ENCODE measurements at places on chromosomes 5 and 9.

- no peak for DNase-seq
Measured at GRCh38 chr5:107524111-107524510, 146.6 kb downstream of the EFNA5 start.

GRCh38 chr5:8892926-8893325, 652.9 kb downstream of the SEMA5A start:
- no peak for DNase-seq

- DNase-seq: no peak
Measured at GRCh38 chr9:134285215-134285845, 40.9 kb upstream of the RXRA start.

DNA sequence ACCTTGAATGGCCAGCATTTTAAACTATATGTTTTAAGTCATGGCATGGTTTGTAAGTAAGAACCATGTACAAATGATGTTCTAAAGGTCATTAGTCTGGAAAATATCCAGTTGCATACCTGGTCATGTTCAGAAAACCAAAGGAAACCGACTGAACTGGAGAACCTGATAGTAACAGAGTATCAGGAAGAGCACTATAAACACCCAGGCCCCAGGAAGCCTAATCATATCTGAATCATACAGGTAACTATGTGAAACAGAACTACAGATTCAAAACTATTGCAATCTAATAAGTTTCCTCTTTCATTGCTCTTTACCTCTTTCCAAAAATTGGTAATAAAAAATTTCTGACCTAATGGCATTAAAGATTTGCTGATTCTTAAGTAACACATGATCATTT, 500.3 kb downstream of the ARHGEF28 start:
- no peak for DNase-seq

- no peak for DNase-seq
Measured at GRCh38 chr5:6056280-6056679, 322.1 kb downstream of the MED10 start.

GRCh38 chr5:153831973-153832372, 206.7 kb downstream of the FAM114A2 start:
- DNase-seq: no peak

DNA sequence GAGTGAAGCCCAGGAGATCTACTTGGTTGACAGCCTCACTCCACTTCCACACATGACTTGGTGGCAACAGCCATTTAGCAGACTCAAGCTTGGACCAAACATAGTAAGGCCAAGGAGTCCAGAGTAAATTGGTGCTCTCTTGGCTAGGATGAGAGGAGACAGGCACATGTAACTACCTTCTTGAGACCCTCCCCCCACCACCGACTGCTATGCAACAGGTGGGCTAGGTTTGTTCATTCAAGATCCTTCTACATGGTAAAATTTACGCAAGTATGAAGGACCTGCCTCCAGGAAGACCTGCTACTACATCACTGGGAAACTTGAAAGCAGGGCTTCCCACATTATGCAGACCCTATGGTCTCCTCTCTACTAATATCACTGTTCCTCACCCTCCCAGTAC, 442.4 kb downstream of the SPOCK1 start:
- DNase-seq: no peak

- no peak for DNase-seq
Measured at GRCh38 chr9:92180669-92181181, 65.5 kb upstream of the SPTLC1 start.

GRCh38 chr5:52893863-52894262, 95.3 kb upstream of the ITGA2 start:
- DNase-seq: no peak

DNA sequence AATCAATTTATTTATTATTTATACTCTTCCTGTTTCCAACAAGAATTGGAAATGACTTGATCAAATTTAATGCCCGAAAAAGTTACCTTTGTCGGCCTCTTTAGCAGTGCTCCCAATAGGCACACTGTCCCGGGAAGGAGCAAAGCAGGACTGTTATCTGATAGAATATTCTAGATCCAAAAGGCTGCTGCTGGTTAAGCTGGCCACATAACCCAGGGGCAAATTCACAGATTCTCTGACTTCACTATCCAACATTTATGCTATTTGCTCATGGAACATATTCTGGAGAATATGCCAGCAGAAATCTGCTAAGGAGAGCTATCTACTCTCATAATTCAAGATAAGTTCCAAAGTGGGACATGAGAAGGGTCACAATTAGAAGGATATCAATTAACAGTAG, 100.2 kb upstream of the DMAC1 start:
- DNase-seq: no peak

- no peak for DNase-seq
Measured at GRCh38 chr5:32581010-32581785, 4.2 kb upstream of the SUB1 start.

DNA sequence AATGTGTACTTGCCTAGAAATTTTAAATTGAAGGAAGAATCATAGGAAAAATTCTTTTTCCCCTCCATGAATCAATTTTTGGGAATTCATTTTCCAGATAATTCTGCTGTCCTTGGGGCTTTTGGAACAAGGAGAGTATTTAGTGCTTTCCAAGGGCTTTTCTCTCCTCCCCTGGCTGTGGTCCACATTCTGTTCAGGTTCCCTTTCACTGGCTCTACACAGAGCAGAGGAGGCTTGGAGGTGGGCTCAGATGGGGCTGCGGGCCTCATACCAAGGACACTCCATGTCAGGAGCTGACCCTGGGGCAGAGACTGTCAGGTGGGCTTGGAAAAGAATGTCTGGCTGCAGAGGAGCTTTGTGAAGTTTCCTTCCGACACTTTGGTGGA, 128.1 kb downstream of the GADD45G start:
- no peak for DNase-seq

DNA sequence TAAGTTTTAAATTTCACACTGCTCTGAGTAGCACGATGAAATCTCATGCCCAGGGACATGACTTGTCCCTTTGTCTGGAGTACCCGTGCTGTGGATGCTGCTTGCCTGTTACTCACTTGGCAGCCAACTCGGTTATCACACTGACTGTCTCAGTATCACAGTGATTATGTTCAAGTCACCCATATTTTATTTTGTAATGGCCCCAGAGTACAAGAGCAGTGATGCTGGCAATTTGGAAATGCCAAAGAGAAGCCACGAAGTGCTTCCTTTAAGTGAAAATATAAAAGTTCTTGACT, 22.8 kb upstream of the SCGB3A2 start:
- no peak for DNase-seq

DNA sequence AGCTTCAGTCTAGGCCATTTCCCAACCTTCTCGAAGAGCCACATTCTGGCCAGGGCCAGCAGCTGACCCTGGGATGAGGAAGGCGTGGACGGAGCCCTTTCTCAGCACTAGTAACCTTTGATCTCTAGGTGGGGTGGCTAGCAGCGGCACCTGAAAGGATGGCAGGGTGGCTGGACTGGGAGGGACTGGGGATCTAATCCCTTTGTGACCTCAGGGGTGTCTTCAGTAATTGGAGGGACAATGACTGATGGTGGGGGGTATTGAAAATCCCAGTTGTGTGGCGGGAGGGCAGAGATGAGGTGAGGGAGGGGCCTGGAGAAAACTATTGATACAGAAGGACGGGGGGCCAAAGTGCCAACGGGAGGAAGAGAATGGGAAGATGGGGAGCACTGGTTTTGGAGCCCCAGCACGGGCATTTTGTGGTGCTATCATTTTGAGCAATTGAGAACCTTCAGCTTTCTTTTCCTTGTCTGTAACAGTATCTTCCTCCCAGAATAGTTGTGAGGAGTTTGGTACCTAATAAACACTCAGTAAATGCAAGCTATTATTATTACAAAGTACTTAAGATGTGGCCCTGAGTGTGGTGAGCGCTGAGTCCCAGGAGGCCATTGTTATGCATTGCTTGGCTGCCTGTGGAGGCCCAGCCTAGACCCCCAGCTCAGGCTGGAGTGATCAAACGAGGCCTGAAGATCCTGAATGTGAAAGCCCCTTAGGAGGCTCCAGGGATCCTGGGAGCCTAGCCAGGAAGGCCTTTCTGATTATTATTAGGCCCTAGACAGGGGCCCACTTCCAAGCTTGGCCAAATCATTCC, 37.3 kb upstream of the UBE2D2 start:
- no peak for DNase-seq

DNA sequence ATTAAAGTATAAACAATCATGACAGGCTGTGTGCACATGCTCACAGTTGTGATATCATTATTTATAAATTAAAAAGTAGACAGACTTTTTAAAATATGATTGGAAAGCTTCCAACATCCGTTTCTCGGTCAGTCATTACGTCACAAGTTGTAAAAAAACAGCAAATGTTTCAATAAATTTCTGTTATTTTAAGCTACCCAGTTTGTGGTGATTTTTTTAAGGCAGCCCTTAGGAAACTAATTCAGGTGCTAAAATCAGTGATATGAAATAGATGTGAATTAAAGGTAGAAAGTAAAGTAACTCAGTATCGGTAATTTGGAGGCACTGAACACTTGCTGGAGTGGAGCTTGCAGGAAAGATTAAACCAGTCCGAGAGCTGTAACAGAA, 1.2 kb downstream of the CCNH start:
- no peak for DNase-seq

- no peak for DNase-seq
Measured at GRCh38 chr5:154133591-154133990, 56.9 kb upstream of the GALNT10 start.

DNA sequence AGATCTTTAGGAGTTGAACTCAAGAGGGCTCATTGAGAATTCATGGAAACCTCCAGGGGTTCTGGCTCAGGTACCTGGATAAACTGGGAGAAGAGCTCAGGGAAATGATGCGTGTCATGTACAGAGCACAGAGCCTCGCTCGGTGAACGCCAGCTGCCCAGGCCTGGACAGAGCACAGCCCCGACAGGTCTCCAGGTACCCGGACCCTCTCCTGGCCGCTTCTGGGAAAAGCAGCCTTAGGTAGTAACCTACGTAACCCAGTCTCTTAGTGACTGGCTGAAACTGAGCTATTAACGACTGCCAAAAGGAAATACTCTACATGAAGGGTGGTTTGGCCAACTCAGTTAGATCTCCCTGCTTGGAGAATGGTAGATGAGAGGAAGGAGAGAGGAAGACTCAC, 157.4 kb downstream of the TTLL11 start:
- DNase-seq: no peak

DNA sequence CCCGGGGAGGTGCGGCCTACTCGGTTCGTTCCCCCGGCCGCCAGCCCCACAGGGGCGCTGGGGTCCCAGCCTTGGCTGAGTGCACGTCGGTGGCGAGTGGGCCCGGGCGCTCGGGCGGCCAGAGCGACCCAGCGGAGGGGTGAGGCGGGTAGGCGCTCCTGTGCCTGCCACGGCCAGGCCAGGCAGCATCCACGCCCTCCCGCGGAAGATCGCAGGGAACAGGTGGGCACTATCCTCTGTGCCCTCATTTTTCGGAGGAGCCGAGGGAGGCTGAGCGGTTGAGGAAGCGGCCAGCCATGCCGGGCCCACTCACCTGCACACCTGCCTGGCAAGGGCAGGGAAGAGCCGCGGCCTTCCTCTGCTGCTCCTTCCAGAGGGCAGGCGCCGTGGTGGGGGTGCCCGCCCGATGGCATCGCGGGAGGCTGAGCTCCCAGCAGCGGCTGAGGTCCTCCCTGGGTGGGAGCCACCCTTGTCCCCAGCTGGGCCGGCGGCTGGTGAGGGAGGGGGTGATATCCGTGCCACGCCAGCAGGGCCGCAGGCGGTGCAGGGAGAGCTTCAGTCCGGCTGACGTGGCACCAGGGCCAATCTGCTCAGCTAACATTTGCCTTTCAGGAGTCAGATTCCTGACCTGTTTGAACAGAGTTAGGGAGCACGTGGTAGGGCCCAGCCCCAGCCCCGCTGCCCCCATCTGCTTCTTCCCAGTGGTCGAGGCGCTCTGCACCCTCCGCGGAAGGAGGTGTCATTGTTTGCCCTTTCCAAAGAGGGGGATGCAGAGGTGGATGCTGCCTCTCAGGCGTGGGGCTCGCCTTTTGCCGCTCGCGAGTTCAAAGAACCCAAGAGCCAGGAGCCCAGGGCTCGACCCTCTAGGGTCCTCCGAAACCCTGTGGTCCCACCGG, 1.6 kb upstream of the SEC16A start:
- DNase-seq: no peak

DNA sequence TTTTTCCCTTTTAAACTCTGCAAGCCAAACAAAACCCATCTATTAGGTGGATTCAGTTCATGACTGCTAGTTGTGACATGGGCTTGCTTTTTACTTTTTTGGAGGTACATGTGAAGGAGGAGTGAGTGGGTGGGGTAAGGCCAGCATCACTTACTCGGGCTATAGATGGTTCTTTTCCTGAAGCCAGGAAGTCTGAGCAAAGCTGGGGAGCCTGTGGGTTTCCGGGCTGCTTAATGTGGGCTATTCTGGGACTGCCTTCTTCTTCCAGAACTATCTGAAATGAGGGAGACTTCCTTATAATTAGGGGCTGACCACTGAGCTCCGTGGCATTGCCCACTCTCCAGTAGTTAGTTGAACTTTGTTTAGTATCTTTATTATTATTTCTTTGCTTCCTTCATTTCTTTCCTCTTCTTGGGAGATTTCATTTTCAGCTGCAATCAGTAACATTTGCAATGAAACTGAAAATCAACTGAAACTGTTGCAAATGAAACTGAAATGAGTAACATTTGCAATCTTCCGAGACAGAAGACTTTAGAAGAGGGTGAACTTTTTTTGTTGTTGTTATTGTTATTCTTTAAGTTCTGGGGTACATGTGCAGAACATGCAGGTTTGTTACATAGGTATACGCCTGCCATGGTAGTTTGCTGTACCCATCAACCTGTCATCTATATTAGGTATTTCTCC, 204.9 kb downstream of the LRRC70 start:
- no peak for DNase-seq

- DNase-seq: no peak
Measured at GRCh38 chr5:172648755-172649154, 7.7 kb downstream of the NEURL1B start.

DNA sequence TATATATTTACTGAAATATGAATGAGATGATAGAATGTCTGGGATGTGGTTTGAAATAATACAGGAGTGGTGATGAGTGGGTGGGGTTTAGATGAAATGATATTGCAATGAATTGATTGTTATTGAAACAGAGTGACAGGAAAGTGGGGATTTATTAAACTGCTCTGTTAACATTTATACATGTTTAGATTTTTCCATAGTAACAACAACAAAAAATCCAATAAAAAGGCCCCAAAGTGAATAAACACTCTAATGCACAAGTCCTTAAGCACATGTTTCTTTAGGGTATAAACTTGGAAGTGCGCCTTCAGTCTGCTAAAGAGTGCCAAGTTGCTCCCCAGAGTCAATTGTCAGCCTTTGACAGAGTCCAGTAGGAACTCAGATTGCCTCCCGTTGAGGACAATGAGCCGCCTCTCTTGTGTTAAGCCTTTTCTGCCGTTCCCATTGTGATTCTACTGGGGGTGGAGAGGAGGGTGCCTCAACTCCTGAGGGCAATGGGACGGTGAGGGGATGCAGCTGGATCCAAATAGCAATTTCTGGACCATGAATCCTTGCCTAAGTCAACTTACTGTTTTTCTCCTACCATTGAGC, 112.3 kb downstream of the SLC28A3 start:
- no peak for DNase-seq

GRCh38 chr9:130480673-130481072, 35.9 kb downstream of the ASS1 start:
- no peak for DNase-seq

Measured in stimulated activated CD8-positive, alpha-beta memory T cell treated with anti-CD3 and anti-CD28 coated beads, Interleukin-2, amount 100 ng/mL, for 1 hour (primary cell).